ENCODE measurements at places on chromosomes 2 and 18. TPM values are rescaled to one million over a fixed set of nuclear protein-coding genes. Genes with fewer than 3 reads are reported as not detected.

Gene PXDN
- 83.7 TPM for total RNA-seq

Gene DSC1
- 6.8 TPM for total RNA-seq

Gene BCL11A
- total RNA-seq: 19.3 TPM

Gene RPL37A
- total RNA-seq: 1,914 TPM

Gene ANKRD29
- total RNA-seq: 5.7 TPM

Gene ANKRD39
- total RNA-seq: 16.3 TPM

Gene CHRNG
- not detected for total RNA-seq

Gene C2orf78
- not detected for total RNA-seq

Gene C2orf80
- not detected for total RNA-seq

Gene MSH6
- total RNA-seq: 27.0 TPM

Gene POTEI
- total RNA-seq: not detected

Gene ADAM23
- total RNA-seq: 79.6 TPM

Gene MRPL19
- 59.8 TPM for total RNA-seq

Gene RIF1
- total RNA-seq: 23.8 TPM

Gene CHRNA1
- total RNA-seq: not detected

Gene MBD1
- total RNA-seq: 43.9 TPM

Gene LHCGR
- not detected for total RNA-seq

Gene NEB
- 1.3 TPM for total RNA-seq

Gene MDH1B
- 0.60 TPM for total RNA-seq

Measured in heart left ventricle (tissue), 16 donors.